ENCODE measurements at places on chromosomes 5 and 9.

DNA sequence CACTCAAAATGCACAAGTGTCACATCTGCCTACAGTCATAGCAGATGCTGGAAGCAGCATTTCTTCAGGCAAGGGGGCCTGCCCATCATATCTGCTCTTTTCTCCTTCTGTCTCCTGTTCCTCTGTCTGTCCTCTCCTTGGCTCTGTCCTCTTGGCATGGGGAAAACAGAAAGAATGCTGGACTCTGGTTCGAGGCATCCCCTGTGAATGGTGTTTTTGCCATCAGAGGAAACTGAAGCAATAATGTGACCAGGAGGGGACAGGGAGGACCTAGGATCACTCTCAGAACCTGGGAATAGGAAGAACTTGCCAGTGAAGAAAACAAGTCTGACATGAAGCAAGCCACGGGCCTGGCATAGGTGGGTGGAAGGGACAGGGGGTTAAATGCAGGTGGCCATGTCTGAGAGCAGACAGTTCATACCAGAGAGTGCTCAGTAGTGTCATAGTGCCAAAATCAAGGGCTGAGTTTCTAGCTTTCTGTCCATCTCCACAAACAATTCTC, 35.3 kb downstream of the AQP7 start:
- no peak for DNase-seq

GRCh38 chr5:63743096-63743798, 219.0 kb downstream of the HTR1A start:
- DNase-seq, result no peak

DNA sequence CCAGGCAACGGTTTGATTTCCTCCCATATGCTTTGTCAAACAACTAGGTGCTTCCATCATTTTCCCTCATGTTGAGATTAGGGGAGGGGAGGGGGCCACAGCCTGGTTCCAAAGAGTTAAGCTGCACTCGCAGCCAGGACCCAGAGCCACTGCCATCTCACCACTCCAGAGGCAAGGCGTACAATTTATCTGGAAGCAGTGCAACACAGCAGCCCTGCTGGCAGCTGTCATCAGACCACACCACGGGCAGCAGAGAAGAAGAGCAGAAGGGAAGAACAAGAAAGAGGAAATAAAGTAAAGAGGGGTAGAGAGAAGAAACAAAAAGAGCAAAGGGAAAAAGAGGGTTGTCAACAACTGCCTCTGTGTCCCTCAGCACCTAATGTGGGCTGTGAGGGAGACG, 38.9 kb downstream of the MED27 start:
- DNase-seq, result no peak

- DNase-seq, result no peak
These were observed 464 bp downstream of the GDF9 start for GRCh38 chr5:132865668-132866341.

DNA sequence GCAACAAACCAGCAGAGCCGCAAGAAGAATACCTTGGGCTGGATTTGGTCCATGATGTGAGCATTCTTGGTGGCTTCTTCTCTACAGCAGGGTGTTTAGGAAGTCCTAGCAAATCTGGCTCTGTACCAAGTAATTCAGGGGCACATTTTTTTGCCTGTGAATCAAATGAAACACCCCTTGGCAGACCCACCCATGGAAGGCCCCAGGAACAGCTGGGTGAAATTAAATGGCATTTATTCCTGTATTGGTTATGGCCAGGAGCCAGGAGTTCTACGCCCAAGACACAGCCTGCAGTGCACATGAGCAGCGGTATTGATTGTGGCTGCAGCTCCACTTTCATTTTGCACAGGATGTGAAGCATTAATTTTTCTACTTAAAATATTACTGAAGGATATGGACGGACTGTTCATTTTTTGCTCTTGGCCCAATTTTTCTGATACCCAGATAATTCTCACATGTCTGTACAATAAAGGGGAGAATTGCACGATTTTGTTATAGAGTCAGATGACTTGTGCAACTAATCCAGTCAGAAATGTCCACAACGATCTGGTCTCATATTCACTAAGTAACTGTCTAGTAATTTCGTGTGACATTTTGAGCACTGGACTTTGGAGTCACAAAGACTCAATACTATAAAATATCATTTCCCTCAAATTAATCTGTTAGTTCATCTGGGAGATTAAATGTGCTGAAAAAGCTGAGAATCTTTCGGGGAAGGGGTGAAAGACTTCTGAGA, 120.7 kb upstream of the APC start:
- DNase-seq, result no peak

DNA sequence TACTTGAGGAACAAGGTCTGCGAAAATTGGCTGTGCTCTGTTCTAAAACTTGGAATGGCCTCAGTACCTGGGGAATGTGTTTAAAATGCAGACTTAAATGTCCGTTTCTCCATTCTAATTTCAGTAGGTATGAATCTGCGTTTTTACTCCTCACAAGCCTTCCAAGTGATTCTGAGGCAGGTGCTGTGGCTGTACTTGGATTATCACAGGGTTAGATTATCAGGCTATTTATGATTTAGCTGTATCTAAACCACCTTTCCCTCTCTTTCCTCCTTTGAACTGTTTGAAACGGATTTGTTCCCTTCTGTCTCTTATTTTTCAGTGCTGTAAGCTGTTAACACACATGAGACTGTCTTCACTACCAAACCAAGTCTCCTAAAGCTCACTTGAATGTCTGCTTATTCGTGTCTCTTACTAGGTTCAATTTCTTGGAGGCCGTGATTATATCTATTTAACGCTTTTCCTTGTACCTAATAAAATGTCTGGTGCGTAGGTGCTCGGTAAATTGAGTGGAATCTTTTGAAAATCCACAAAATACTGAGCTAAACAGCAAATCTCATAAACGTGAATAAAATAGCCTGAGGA, 714 bp upstream of the CETN3 start:
- peak; percentile 10 for DNase-seq

GRCh38 chr5:76230711-76231285, 147.6 kb downstream of the SV2C start:
- DNase-seq, result no peak

GRCh38 chr9:88936668-88937067, 54.6 kb upstream of the S1PR3 start:
- DNase-seq, result peak; percentile 83

DNA sequence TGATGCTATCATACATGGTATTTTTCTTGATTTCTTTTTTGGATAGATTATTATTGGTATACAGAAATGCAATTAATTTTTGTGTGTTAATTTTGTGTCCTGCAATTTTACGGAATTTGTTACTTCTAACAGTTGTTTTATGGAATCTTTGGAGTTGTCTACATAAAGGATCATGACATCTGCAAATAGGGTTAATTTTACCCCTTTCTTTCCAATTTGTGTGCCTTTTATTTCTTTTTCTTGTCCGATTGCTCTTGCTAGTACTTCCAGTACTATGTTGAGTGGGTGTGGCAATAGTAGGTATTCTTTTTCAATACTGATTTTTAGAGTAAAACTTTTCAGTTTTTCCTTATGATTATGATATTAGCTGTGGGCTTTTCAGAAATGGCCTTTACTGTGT, 111.5 kb downstream of the MACROH2A1 start:
- no peak for DNase-seq

- no peak for DNase-seq
These were observed 15.4 kb upstream of the RANBP17 start for GRCh38 chr5:170846416-170846815.

DNA sequence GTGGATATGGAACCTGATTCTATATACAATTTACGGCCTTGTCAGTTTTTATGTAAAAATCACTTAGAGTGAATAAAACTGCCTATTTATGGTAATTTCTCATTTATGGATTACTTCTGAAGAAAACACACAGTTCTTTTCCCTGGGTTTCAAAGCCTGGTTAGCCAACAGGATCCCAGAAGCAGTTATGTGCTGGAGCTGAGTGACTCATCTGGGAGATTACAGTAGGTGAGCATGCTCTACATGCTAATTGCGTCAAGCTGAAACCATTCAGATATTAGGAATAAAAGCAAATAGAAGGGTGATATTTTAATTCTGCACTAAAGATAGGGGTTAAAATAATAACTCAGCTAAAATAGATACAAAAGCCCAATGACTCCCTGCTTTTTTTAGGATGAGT, 47.8 kb downstream of the PDE4D start:
- no peak for DNase-seq

DNA sequence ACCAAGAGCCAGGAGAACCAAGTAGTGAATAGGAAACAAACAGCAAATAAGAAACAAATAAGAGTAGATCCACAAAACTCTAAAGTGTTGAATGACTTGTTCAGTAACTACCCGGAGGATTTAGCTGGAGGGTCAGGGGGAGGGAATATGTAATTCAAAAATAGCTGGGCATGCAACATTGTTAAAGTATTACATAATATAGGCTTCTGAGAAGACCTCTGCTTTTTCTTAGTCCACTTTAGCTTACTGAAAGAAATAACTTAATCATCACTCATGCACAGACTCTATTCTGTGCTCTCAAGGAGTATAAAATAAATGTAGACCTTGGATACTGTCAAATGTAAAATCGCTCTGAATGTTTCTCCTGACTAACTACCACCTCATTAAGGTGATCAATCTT, 183.2 kb upstream of the POU5F2 start:
- DNase-seq, result no peak

- DNase-seq, result no peak
These were observed 43.9 kb upstream of the ORM1 start for GRCh38 chr9:114278881-114279570.

DNA sequence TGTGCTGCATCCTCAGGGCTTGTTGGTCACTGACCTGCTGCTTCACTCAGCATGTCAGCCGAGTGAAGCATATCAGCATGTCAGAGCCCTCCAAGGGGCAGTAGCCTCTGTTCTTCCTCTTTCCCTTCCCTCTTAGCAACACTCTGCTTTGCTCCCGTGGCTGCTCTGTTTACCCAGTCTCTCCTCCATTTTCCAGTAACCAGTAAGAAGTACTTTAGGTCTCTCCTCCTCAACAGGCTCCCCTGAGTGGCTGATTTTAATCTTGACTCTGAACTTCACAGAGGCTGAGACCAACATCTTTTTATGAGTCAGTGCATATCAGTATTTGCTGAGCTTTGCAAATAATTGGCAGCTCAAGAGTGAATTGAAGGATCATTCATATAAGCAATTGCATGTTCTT, 18.6 kb upstream of the ADRB2 start:
- DNase-seq, result peak; percentile 65

- DNase-seq, result no peak
These were observed at the start of gene AMBP for GRCh38 chr9:114078021-114078780. Gene AMBP, minus strand, starts transcription at chr9:114078300. Its CDS starts 91 bp downstream, at chr9:114078209.

- no peak for DNase-seq
These were observed 19.9 kb downstream of the REXO4 start for GRCh38 chr9:133397895-133398294.

DNA sequence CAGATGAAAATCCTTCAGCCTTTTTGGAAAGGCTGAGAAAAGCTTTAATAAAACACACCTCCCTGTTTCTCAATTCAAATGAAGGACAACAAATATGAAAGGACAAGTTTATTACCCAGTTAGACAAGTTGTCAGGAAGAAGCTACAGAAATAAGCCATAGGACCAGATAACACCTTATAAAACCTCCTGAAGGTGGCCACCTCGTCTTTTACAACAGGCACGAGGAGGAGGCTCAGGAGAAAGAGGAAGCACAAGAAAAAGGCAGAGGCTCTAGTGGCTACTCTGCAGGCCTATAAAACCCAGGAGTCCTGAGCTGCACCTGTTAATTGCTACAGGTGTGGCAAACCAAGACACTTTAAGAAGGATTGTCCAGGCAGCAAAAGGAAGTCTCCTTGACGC, 352.1 kb upstream of the CDH18 start:
- no peak for DNase-seq

- DNase-seq, result no peak
These were observed 31.0 kb downstream of the KIF4B start for GRCh38 chr5:155044591-155044990.

DNA sequence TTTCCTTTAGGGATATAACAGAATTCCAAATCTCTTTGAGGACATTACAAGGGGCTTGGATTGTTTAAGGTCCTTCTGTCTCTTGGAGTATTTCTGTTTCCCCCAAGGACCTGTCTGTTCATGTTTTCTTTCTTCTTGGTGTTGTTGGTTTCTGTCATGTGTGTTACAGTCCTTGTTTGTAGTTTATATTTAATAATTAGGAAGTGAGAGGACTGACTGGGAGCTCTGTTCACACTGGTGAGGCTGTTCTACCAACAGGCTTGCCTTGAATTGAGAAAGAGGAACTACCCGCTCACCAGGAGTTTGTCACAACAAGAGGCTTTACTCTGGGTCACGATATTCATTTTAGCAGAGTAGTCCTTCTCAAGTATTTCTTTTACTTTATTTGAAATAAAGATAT, 119.2 kb upstream of the SV2C start:
- peak; percentile 35 for DNase-seq

- no peak for DNase-seq
These were observed 293.7 kb downstream of the SPOCK1 start for GRCh38 chr5:137205231-137206027.

- no peak for DNase-seq
These were observed 7.0 kb downstream of the NOP16 start for GRCh38 chr5:176381423-176381822.

DNA sequence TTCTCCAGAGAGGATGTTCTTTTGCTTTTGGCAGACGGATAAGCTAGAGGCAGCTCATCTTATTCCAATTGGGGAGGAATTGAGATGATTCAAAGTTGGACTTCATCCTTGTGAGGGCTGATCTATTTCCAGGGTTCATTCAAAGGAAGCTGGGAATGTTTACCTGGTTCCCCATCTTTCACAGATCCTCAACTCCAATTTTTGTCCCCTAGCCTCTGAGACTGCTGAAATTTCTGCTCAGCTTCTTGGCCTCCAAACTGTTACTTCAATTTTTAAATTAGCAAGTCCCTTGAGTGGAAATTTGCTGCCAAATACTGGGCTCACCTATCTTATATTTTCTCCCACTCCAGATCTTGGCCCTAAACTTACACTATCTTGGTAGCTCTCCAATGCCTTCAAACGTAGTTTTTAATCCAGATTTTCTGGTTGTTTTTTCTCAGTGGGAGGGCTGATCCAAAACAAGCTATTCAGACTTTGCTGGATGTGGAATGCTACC, 93.9 kb upstream of the NEK6 start:
- no peak for DNase-seq

DNA sequence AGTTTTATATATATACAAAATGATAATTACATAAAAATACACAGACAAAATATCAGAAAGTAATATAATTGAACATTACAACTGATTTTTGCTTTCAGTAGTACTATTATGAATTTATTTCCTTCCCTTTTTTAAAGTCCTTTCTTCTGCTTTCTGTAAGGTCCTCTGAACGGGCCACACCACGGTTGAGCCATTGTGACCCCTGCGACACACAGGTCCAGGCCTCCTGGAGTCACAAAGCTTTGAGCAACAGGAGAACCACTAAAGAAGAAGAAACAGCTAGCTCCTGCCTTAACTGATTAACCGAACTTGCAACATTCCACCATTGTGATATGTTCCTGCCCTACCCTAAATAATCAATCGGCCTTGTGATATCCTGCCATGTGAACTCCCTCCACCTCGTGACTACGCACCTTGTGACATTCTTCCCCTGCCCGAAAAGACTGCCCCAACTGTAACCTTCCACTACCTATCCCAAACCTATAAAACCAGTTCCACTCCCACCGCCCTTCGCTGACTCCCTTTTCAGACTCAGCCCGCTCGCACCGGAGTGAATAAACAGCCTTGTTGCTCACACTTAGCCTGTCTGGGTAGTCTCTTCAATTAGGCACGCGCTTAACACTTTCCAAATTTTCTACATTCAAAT, 375.0 kb upstream of the RFX3 start:
- peak; percentile 48 for DNase-seq

Data from suppressor macrophage treated with lipopolysaccharide for 1 hour (primary cell).